ENCODE measurements at places on chromosomes 4 and X.

DNA sequence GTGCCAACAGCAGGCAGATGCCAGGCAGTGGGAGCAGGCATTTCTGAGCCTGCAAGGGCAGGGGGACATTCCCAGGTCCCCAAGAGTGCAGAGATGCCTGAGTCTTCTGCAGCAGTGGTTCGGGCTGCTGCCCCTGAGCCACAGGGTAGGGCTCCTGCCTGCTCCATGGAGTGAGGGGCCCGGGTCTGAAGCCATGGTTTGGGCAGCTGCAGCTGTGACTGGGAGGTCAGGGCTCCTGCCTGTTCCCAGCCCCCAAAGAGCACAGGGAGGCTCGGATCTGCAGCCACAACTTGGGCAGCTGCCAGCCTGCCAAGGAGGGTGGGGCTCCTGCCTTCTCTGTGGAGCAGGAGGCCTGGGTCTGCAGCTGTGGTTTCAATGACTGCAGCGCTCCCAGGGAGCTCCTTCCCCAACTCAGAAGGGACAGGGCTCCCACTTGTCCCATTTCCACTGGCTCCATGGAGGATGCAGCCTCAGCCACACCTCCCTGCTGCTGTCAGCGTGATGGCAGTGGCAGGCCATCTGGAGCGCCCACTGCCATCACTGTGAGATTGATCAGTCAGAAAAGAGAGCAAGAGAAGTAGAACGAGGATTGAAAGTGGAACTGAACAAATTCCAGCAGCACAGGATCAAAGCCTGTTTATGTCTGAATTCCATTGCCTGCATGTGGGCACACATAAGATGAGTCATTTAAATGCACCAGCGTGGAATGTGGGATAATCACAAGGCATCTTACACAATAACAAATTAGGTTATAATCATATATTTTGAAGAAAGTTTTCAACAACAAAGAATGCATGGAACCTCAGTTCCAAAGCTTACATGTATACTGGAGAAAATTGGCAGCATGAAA is 93.1 kb upstream of the CXorf51A start:
- DNase-seq = no peak

DNA sequence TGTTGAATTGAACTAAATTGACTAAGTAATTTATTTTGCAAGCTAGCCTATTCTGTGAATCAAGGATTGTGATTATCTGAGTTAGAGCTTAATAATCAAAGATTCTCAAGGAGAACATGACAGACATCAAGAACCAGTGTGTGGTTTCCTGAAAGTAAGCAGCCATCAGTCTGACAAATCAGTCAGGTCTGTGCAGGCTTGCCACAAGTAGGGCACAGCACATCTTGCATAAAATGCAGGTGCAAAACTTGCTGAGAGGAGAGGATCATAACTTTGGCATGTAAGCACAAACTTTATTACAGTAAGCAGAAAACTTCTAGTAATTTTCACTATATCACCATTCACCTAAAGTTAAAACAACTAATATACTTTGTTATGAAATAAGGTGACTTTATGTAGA is 22.5 kb downstream of the FAM241A start:
- no peak for DNase-seq

DNA sequence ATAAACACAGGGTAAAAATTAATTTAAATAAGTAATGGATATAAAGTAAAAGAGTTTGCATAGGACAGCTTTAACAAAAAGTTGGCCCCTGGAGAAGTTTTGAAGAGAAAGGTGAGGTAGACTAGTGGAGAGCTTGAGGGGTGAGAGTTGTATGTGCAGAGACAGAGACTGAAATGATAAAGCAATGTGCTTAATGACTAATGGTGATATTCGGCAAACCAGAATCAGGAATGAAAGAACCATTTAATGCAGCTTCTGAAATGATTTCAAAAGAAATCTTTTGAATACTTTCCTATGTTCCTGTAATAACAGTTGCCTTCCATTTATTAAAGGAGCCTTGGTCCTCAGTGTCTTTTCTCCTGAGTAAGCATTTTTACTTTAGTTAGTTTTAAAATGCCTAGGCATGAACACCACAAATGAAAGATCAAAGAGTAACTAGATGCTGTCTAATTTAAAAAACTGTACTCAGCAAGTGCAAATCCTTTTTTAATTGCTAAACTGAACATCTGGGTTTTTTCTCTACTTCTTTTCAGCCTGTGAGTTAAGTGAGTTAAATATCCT is 28.5 kb downstream of the CAMK2D start:
- no peak for DNase-seq

- DNase-seq = no peak
These were observed 97.3 kb upstream of the DDIT4L start for GRCh38 chr4:100287534-100287933.

GRCh38 chr4:12507868-12508481 is 976.2 kb downstream of the RAB28 start:
- no peak for DNase-seq

GRCh38 chr4:13733817-13734216 is 106.3 kb upstream of the BOD1L1 start:
- DNase-seq = no peak

DNA sequence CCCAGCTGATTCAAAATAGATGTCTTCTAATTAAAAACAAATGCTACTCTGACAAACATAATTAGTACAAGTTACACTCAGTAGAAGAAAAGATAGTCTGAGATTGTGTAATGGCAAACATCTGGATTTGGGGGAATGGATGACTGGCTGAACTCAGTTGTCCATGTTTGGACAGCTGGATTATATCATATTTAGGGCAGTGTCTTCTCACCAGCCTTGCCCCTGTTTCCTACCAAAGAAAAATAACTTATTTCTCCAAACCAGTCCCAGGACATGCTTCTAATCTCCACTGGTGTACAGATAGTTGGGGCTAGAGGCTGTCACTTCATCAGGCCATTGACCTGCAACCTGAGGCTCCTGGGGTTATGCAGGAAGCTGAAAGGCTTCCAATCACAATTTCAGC is 237.3 kb downstream of the USP46 start:
- no peak for DNase-seq

DNA sequence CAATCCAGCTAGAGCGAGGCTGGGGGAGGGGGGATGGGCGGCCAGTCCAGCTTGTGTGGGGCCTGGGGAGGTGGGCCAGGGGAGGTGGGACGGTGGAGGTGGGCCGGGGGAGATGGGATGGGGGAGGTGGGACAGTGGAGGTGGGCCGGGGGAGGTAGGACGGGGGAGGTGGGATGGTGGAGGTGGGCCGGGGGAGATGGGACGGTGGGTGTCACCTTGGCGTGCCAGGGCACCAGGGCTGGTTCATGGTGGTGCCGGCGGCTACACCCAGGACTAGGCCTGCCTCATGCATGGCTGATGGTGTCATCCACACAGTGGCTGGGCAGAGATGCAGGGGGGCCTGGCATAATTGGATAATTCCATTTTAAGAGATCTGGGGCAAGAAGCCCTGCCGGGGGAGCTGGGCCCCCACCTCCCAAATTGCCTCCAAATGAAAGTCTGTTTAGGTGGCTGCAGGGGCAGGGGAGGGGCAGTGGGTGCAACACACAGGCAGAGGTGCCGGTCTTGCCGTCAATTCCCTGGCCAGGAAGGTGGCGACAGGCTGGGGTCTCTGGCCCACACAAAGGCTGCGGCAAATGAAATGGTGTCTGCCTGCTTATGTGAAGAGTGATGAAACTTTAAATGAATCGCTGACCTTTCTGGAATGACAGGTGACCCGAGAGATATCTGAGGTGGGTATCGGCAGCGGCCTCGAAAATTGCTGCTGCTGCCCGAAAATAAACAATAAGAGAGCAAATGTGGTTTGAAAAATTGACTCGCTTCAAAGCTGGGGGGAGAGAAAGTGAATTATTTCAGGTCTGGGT is 82.1 kb downstream of the FAM53A start:
- DNase-seq = no peak

- no peak for DNase-seq
These were observed 102.8 kb downstream of the ATP8A1 start for GRCh38 chr4:42554072-42554471.

DNA sequence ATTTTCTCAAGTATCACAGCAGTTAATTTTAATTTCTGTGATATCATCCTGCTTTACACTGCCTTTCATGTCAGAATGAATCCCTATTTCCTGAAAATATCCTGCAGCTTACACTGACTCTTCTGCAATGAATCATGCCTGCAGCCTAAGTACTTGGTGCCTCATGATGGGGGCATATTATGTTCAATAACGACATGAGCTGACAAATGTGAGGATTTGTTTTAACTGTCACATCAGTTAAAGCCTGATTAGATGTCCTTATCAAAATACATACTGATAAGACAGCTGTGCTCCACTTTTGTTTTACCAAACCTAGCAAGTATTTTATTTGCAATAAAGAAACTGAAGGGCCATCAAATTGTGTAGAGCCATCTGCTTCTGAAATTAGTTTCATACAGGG is 359.9 kb upstream of the AGA start:
- no peak for DNase-seq

- no peak for DNase-seq
These were observed 80.7 kb upstream of the LEF1 start for GRCh38 chr4:108249397-108249796.

DNA sequence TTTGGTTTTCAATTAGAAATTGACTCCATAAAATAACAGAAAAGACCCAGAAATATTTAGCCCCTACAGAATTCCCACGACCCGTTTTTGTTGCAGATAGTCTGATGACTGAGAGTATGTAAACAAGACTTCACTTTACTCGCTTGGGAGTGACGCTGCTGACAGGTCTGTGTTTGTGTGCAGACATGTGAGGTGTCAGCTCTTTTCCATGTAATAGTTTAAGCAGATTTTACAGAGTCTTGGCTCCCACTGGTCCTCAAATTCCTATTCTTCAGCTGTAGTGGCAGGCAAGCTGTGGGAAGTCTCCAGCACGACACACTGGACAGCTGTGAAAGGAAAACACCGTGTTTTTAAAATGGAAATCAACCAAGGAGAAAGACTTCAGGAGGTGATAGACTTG is 455.7 kb downstream of the GABRG1 start:
- no peak for DNase-seq

GRCh38 chr4:72019688-72020087 is 12.1 kb upstream of the NPFFR2 start:
- no peak for DNase-seq

GRCh38 chr4:6452116-6452896 is 20.1 kb downstream of the PPP2R2C start:
- no peak for DNase-seq

DNA sequence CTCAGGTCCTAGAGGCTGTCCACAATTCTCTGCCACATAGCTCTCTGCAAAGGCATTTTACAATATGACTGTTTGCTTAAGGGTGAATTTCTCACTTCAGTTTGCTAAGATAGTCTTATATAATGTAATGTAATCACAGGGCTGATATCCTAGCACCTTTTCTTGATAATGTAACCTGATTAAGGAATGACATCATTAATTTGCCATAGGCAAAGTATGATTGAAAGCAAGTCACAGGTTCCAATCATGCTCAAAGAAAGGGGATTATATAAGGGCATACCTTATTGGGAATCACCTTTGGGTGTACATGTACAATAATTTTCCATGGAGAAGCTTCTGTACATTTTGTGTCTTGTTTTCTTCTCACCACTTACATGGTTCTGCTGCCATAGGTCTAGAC is 18.9 kb downstream of the GNRHR start:
- no peak for DNase-seq

- DNase-seq = no peak
These were observed 9.8 kb upstream of the FOXO4 start for GRCh38 chrX:71085900-71086299.

DNA sequence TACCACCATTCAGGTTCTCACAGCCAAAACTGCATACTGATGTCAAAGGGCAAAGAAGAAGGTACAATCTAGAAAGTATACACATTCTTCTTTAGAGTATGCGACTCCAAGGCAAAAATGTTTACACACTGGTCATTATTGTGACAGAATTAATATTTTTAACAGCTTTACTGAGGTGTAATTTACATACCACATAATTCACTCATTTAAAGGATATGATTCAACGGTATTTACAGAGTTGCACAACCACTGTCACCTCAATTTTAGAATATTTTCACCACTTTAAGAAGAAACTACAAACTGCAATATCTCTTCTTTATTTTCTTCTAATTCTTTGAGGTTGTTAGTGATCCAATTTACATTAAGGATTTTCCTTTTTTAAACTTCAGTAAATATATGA is 325.4 kb upstream of the SMIM31 start:
- no peak for DNase-seq

GRCh38 chrX:96407981-96408380 is 276.7 kb upstream of the DIAPH2 start:
- DNase-seq = no peak

- DNase-seq = no peak
These were observed 77.9 kb downstream of the CXXC4 start for GRCh38 chr4:104416725-104417356.

DNA sequence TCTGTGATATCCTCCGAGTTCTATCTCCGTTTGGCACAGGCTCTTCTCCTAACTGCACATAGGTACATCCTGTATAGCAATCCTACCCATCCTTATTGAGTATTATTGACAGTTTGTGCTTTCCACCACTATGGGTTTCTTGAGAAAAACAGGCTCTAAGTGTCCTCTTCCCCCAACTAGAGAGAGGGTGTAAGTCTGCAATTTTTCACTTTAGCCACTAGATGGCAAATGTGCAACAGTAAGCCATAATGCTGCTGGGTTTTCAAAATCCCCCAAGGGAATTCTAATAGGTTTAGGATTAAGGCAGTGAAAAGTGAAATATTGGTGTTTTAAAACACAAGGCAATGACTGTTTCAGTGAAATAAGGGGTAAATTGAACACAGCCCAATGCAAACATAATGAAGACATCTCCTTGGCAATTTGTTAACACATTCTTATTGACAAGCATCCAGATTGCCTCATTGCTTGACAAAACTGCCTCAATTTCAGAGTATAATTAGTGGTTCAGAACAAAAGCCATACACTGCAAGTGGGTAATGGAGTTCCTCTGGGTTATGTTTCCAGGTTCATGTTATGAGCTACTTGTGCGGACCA is 239.0 kb upstream of the HTR2C start:
- DNase-seq = no peak

DNA sequence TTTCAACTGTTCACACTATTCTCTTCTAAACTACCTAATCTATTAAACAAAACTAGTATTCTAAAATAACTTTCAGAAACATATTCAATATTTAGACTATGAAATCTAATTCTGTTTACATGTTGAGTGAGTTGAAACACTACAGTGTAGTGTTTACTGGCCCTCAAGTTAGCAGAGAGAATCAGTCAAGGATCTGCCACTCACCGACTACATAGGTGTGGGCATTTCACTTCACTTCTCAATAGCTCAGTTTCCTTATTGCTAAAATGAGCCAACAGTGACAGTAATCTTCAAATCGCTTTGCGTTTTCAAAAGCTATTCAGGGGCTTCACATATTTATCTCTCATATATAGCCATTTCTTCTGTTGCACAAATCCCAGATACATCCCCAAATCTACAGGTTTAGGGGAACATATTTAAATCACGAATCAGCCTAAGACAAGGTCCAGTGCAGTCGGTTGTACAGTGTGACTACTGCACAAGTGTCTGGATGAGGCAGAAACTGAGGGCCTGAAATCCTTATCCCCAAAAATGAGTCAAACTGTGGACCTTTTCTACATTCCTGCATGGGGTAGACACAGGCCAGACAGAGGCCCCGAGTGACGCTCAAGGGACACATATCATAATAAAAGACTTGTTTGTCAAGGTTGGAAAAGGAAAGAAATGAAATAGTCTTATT is 129.8 kb downstream of the PPP3CA start:
- DNase-seq = no peak

- no peak for DNase-seq
These were observed 393.1 kb upstream of the ZFP42 start for GRCh38 chr4:187602339-187603092.

Measured in T1000 (cell line).